ENCODE measurements at places on chromosomes 11 and 22.

DNA sequence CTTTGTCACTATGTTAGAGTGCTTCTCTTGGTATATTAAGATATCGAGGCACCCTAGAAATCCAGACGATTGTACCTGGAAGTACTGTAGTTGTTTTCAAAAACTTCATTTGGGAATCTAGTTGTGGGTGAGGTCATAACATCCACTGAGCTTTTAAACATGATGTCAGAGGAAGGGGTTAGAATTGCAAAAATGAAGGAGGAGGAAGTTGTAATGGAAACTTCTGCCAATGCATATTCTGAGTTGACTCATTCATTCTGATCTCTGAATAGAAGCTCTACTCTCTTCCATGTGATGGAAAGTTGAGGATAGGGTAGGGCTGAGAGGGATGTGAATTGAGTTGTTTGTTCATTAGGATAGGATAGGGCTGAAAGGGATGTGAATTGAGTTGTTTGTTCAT lies 7.7 kb downstream of the CD44 start:
- DNase-seq = no peak

DNA sequence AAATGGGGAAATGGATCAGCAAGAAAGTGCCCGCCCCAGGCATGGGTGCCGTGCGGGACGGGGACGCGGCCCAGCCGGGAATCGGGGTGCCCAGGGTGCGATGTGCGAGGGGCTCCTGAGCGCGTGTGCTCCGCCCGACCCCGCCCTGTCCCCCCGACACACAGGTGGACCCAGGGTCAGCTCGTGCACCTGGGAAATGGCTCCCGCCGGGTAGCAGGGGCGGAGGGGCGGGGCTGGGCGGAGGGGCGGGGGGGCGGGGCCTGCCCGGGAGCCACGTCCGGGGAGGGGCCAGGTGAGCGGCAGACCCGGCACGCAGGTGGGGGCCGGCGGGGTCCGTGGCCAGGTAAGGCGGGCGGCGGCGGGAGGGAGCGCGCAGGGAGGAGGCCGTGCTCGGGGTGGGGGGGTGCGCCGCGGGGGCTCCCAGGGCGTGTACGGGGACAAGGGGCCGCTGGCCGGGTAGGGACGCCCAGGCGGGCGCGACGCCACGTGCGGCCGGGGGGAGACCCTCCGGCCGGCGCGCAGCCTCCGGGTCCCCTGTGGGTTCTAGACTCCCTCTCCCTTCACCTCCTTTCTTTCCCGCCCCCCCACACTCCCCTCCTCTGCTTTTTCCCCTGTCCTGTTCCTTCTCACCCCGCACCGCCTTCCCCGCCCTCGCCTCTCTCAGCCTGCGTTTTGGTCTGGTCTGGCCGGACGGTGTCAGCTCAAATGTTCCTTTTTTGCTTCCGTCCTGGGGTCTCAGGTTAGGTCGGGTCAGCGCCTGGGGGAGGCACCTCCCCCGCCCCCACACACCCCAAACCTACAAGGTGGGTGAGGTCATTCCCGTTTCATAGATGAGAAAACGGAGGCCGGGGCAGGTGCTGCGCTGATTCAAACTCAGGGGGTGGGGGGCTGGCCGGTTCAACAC lies at the start of gene ARHGAP8:
Gene ARHGAP8 (plus strand): TSS at position 291 of the 904 bp plus-strand sequence. CDS start 33,953 bp downstream, outside the sequence.
- DNase-seq = no peak

GRCh38 chr11:12388939-12389670 lies 11.7 kb downstream of the PARVA start:
- no peak for DNase-seq

- DNase-seq = no peak
Measured at GRCh38 chr11:126702987-126703386, 297.6 kb downstream of the KIRREL3 start.

- DNase-seq = no peak
Measured at GRCh38 chr22:47918276-47918921, 1155.9 kb downstream of the TBC1D22A start.

DNA sequence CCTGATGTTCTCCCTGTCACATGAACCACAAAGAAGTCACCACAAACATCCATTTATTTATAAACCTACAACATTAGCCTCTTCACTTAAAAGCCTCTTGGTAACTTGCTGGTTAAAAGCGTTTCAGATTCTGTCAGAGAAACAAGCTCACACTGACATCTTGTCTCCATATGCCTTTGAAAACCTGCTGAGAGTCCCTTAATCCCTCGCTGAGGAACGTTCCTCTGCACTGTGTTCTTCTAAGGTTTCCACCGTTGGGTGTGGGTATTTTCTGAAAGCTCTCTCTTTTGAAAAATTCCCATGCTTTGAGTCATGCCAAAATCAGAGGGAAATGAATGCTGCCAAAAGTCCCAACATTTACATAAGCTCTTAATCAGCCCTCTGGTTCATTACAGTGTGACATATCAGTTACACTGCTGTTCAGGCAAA lies 149.8 kb downstream of the CCDC34 start:
- DNase-seq = no peak

GRCh38 chr11:122181893-122182292 lies 65.9 kb upstream of the BLID start:
- no peak for DNase-seq

DNA sequence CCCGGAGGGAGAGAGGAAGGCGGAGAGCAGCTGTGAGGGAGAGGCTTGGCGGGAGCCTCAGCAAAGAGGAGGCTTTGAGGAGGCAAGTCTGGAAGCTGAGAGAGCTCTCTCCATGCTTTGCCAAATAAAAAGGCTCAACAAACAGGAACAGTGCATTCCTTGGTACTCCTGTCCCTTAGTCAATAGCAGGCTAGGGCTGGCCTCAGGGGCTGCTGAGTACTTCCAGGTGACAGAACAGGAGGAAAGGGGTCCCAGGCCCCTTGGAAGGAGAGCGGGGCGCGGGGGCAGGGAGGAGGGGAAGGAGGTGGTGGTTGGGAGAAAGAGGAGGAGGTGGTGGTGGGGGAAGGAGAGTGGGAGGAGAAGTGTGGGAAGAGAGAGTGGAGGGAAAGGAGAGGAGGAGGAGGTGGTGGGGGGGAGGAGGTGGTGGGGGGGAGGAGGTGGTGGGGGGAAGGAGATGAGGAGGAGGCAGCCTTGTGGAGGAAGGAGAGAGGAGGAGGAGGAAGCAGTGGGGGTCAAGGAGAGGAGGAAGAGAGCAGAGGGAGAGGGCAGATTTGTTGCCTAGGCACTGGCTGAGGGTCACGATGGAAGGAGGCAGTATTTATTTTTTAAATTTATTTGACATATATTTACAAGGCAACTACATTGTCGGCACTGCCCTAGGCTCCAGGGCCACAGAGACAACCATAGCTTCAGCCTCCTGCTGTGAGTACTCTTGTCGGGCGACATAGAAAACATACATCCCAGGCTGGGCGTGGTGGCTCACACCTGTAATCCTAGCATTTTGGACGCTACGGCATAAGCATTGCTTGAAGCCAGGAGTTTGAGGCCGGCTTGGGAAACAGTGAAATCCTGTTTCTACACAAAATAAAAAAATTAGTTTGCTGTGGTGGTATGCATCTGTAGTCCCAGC lies 74.2 kb upstream of the ZBED5 start:
- no peak for DNase-seq

DNA sequence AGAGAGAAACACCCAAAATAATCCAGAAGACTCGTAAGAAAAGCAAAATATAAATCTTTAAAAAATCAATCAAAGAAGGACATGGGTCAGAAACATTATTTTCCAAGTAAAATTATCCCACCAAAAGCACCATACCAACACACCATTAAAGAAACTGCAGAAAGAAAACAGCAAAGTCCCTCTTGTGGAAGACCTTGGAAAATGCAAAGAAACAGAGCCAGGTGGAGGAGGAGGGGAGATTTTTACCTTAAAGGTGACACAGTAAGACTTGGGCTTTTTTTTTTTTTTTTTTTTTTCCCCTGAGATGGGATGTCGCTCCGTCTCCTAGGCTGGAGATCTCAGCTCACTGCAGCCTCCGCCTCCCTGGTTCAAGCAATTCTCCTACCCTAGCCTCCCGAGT lies 123.8 kb downstream of the LARGE1 start:
- DNase-seq = no peak

DNA sequence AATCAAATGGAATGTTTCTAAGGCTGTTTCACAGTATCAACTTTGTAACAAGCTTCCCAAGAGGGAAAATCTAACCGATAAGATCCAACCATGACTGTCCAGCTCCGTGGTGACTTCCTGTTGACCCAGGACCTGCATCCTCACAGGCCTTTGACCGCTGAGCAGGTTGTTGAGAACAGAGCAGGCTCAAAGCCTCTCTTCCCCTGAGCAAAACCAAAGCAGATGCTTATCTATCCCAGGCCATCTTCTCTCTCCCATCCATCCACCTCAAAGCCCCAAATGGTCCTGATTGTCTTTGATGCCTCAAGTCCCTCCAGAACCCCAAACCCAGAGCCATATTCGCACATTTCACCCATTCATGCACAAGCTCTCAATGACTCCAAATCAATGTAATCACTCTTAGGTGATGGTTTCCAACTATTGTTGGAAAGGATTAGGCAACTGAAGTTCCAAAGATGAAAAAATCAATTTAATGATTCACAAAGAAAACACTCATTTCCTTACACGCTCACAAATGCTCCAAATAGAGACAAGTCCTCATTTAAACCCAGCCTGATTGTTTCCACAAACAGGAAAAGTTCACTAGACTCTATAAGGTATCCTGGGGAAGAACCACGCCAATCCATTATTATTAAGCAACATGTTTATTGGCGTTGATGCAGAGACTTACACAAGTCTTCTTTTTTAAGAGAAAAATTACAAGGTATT lies 48.7 kb downstream of the C11orf58 start:
- DNase-seq = no peak

DNA sequence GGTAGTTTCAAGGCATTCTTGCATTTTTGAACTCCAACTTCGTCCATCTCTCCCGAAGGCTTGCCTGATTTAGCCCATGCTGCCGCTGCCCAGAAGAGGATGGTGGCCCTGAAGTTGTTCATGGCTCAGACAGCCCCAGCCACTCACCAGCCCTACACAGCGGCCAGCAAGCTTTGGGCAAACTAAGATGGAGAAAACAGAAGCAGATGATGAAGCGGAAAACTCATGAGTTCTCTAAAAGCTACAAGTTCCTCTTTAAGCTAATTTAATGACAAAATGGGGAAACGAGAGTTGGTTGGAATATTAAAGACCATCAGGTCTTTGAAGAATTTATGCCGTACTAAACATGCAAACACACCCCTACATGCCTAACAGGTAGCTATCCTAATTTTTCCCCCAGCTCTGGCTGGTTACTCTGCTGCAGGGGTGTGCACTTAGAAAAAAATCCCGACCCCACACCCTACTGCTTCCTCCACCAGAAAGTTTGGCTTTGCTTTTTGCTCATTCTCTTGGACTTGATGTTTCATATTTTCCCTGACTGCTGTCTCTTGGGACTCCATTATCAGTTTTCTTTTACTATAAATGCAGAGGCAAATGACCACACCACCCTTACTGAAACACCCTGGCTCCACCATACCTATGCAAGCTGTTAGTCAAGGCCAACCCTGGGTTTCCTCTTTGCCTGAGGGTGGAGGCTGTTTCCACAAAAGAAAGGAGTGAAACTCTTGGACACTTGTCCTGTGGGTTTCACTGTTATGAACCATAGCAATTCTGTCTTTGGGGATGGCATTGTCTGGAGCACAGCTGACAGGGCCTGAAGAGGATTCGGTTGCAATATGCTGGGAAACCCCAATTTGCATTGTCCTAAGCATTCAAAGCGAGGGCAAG lies at the start of gene MPEG1:
Gene MPEG1 (minus strand): TSS at position 184 of the 888 bp plus-strand sequence. CDS start 62 bp downstream, at position 122.
- no peak for DNase-seq

DNA sequence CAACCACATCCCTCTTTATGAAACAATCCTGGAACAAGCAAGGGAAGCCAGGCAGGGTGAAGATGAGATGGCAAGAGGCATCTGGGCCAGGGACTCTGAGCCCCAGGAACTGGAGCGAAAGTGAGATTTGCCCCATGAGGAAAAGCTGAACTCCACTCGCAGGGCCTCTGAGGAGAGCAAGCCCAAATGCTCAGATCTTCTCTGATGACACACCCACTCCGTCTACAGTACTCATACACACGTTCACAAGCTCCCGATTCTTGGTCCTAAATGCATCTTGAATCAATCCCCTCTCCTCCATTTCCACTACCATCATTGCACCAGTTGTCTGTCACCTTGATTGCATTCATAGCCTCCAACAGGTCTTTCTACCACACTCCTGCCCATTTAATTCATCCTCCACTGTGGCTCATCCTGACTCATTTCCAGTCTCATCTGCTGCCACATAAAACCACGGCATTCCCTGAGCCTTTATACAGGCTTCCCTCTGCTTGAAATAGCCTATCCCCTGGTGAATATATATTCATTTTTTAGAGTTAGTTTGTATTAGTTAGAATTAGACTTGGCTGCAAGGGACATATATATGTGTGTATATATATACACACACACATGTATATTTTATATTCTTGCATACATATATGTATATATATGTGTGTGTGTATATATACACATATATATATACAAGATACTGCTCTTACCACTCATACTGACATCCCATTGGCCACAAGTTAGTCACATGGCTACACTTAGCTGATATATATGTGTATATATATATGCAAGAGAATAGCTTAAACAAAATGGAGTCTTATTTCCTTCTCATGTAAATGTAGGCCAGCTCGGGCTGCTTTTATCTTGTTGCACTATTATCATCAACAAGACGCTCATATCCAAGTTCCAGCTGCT lies 1.4 kb upstream of the APOA5 start:
- no peak for DNase-seq

GRCh38 chr11:88689548-88690240 lies 352.2 kb upstream of the CTSC start:
- DNase-seq = no peak

DNA sequence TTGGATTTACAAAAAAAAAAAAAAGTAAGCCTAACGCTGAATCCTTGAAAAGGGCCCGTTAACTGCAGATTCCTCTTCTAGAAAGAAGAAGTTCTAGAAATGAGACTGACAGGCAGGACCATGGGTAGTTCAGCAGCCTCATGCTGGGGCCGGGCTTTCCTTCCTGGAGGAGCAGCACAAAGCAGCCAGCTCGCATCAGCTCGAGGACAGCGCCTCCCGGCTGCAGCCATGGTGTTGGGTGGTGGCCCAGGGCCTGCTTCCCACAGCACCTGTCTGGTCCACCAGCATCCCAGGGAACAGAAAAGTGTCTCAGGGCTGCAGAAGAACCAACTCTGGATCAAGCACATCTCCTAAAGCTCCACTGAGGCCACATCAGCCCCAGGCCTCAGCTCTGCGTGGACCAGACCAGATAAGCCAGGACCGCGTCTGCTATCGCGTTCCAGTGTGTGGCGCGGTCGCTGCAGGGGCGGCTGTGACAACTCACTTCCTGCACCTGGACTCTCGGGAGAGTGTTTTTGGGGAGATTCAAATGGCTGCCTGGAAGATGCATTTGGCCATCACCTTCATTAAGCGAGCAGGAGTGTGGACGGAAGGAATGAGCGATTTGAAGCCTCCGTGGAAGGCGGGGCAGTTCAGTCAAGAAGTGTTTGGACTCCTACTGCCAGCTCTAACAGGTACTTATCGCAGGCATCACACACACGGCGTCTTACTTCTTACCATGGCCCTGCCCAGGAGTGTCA lies 53.5 kb downstream of the MYH9 start:
- no peak for DNase-seq

- no peak for DNase-seq
Measured at GRCh38 chr11:31240340-31240904, 129.1 kb downstream of the DCDC1 start.

GRCh38 chr11:68181719-68182451 lies 31.2 kb downstream of the KMT5B start:
- DNase-seq = no peak
